ENCODE measurements at places on chromosomes 5 and 9. TPM values are rescaled to one million over a fixed set of nuclear protein-coding genes. Genes with fewer than 3 reads are reported as not detected.

Gene TERT
- 8.9 TPM for total RNA-seq

Gene PLCXD3
- 0.10 TPM for total RNA-seq

Gene SYK
- 0.28 TPM for total RNA-seq

Gene CCL27
- 0.95 TPM for total RNA-seq

Gene SPINK1
- 3.0 TPM for total RNA-seq

Gene PCDHGA4
- 0.69 TPM for total RNA-seq

Gene CDKN2B-AS1
- not detected for total RNA-seq

Gene C5orf58
- total RNA-seq: 0.15 TPM

Gene IL11RA
- total RNA-seq: 21.6 TPM

Gene FABP6
- 0.31 TPM for total RNA-seq

Gene HRH2
- total RNA-seq: 0.33 TPM

Gene LHX6
- total RNA-seq: 0.62 TPM

Gene TEX48
- not detected for total RNA-seq

All from Panc1 (cell line).